SW480 (cell line): ENCODE measurements at places on chromosomes 3 and 15.
A peak's percentile ranks its signal among the peaks of the same experiment; 100 is the strongest.

DNA sequence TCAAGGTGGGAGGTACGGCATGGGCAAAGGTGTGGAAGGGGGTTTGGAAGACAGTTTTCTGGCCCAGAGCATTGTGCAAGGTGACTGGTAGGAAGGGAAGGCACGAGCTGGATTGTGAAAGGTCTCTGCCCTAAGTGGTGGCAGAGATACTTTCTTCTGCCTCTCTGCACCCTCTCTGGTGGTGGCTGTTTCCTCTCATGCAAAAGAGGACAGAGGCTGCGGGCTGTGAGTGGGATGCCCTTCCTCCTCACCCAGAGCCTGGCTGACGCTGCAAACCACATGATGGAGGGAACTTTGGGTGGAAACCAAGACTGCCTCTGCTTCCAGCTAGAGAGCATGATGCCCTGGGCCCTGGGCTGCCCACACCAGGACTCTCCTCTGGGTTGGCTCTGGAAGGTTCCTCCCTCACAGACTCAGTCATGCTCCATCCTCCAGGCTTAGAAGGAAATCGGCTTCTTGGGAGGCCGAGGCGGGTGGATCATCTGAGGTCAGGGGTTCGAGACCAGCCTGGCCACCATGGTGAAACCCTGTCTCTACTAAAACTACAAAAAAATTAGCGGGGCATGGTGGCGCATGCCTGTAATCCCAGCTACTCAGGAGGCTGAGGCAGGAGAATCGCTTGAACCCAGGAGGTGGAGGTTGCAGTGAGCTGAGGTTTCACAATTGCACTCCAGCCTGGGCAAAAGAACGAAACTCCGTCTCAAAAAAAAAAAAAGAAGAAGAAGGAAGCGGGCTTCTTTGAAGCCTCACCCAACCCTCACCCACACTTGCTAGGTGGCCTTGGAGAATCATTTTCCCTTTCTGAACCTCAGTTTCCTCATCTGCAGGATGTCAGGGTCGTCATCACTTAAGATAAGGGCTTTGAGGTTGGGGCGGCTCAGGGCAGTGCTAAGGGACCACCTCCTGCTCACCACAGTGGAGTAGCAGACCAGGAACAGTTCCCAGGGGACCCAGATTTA lies 8.3 kb downstream of the PSTPIP1 start:
- DNase-seq: no peak

DNA sequence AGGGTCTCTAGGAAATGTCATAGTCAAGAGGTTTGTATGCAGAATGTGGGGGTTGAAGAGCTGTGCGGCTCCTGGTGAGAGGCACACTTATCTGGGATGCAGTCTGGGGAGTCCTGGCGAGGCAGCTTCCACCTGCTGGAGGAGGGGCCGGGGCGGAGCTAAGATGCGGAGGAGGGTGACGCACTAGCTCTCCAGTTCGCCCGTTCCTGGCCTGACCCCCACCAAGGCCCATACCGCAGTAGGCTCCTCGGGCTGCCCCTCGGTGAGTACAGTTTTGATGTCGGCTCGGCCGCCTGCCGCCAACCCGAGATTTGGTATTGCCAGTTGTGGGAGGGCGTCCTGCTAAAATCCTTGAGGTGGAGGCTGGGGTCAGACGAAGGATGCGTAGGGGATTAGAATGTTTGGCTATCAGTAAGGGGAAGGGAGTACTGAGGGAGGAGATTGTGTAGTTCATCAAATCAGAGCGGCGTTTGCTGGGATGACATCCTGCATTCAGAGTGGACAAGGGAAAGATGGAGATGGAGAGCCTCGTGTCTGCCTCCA lies at the start of gene SCG5:
SCG5 (plus strand) TSS at position 194 of the 543 bp plus-strand sequence. CDS start 1,883 bp downstream, outside the sequence.
- no peak for DNase-seq

GRCh38 chr3:120459196-120459595 lies 8.4 kb upstream of the FSTL1 start:
- DNase-seq: no peak

DNA sequence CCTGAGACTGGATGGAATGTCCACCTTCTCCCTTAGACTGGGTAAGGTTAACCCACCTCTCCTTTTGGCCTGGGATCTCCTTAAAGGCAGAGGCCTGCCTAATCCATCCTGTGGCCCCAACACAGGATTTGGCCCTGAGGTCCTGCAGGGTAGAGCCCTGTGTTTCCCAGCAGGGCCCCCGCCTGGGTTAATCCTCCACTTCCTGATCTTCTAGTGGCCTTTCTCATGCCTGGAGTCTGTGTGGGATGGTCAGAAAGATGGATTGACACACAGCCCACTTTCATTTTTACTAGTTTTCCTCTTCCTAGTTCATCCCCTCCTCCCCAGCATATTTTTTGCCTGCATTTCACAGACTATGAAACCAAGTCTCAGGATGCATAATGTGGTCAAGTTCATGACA lies 48.9 kb upstream of the SLC6A6 start:
- DNase-seq: no peak

GRCh38 chr3:42214064-42214463 lies 51.9 kb downstream of the CCK start:
- DNase-seq: no peak

DNA sequence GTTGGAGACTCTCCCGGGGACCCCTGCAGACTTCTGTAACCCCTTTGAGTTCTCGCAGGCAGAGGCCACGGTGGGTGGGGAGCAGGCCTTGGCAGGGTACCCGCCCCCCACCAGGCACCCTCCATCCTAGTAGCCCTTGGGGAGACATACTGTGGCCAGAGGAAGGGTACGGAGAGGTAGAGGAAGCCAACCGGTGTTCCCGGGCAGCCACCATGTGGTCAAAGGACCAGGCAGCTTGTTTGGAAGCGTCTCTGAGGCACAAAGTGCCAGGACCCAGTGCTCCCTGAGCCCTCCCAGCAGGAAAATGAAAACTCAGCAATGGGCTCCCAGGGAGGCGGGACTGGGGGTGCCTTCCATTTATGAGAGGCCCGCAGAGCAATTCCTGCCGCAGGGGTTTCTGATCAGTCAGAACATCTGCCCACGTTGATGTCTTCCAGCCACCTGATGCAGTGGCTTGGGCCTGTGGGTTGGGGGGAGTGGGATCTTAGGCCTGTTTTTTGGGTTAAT lies 53.0 kb upstream of the CGNL1 start:
- no peak for DNase-seq

DNA sequence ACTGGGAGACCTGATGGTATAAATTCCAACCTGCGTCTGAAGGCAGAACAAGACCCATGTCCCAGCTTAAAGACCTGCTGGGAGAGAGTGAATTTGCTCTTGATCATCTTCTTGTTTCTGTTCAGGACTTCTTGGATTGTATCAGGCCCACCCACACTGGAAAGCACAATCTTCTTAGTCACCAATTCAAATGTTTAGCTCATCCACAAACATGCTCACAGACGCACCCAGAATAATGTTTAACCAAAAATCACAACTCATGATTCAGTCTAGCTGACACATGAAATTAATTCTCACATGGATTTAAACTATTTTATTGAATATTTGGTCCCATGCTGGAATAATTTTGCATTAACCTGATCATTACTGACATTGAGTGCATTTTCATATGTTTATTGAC lies 37.8 kb upstream of the GOLGA6L2 start:
- DNase-seq: no peak

DNA sequence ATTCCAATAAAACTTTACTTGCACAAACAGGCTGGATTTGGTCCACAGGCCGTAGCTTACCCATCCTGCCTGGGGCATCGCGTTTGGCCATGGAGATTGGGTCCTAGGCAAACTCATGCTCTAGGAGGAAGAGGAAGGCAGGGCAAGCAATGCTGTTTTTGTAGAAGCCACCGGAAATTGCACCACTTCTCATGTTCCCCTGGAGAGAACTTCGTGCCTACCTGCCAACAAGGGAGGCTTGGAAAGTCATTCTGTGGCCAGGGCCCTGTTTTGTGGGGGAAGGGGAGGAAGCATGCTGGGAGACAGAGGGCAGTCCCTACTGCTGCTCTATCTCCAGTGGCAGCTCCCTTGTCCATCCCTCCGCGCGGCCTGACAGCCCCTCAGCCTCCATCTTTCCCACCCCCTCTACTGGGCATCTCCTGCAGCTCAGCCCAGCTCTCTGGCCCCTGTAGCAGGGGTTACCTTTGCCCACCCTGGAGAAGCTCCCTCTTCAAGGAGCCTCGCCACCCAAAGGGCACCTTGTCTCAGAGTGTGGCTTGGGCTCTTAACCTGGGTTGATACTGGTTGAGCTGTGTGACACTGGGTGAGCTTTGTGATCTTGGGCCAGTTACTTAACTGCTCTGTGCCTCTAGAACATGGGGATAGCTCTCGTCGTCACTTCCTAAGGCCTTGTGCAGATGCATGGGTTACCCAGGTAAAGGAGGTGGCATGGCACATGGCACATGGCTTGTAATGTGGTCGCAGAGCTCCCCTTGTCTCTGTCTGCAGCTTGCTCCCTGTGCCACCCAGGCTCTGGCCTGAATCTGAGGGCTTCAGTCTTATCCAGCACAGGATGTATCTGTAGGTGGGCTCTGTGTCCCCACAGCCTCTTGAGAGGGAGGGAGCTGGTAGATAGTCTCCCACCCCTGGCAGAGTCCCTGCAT lies 6.1 kb downstream of the ABTB1 start:
- no peak for DNase-seq

DNA sequence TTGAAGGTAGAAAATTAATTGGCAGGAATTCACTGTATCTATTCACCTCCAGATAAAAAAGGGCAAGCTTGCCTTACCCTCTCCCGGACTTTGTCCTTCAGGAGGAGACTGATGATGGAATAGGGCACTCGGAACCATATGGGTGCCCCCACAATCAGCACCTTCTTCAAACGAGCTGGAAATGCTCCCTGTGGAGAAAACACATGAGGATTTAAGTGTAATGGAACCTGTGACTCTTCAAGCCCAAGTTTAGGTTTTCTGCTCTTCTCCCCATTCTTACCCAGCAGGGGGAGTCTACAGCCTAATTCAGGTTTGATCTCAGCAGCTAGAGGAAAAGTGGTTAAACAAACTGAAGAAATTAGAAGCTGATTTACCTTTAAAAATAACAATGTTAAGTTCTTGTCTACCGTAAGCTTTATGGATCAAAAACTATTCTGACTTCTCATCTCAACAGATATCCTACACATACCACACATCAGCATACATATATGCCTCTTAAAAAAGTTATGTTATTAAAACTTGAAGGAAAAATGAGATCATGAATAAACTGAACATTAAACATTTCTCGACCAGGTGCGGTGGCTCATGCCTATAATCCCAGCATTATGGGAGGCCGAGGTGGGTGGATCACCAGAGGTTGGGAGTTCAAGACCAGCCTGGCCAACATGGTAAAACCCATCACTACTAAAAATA lies 57.5 kb upstream of the SIN3A start:
- DNase-seq: peak; percentile 28

DNA sequence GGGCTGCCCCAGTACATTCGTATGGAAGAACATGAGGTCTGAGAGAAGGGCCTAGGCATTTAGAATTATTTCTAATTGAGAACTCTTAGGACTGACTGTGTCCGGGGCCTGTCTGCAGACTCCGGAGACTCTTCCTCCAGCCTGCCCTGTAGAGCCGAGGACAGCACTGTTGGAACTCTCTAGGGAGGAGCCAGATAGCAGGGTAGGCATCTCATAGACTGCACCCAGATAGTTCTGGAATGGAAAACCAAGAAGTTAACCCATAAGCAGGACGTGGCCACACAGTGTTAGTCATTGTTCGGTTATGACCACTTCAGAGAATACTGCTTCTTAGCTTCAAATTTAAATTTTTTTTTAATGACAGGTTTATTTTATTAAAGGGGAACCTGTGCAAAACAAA lies 59.5 kb downstream of the SNRK start:
- DNase-seq: no peak

- DNase-seq: no peak
Measured at GRCh38 chr15:101393172-101393571, 96.3 kb downstream of the PCSK6 start.

GRCh38 chr15:81887912-81888311 lies 157.9 kb downstream of the MEX3B start:
- DNase-seq: no peak

- DNase-seq: no peak
Measured at GRCh38 chr15:101062471-101063171, 143.5 kb downstream of the LRRK1 start.

- DNase-seq: no peak
Measured at GRCh38 chr3:56724676-56725075, 41.6 kb upstream of the TASOR start.

DNA sequence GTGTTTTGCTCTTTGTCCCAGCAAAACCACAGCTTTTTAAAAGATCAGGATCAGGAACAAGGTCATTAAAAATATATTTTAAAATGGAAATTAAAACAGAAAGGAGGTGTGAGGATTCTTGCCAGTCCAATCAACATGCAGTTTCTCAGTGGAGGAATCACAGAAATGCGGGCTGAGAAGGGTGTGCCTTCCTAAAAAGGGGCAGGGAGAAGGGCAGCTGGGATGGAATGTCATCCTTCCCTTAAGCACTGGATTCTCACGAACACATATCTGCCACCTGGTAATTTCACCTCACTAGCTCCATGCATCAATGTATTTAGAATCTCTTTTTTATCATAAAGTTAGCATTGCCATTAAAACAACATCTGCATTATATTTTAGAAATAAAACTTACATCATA lies 21.4 kb downstream of the ABI3BP start:
- DNase-seq: no peak

DNA sequence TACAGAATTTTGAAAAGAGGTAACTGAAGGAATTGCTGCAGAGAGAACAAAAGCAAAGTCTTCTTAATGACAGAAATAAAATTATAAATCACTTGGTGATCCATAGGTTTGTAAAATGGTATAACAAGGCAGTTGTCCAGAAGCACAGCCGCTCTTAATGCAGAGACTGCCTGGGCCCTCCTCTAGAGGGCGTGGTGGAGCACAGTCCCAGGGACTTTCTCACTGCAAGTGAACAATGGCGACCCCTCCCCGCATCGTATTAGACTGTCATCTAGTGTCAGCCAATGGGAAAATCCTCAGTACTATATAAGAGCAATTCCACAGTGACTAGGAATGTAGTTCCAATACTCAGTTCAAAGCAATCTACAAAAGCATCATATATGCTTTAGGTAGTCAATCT lies 26.4 kb upstream of the ZBED2 start:
- no peak for DNase-seq

GRCh38 chr3:193559100-193559499 lies 4.4 kb upstream of the ATP13A4 start:
- no peak for DNase-seq

- DNase-seq: no peak
Measured at GRCh38 chr15:73723191-73723590, 30.0 kb downstream of the INSYN1 start.

GRCh38 chr3:118272991-118273390 lies 761.7 kb downstream of the IGSF11 start:
- DNase-seq: no peak

- no peak for DNase-seq
Measured at GRCh38 chr3:118480101-118480860, 554.4 kb downstream of the IGSF11 start.

DNA sequence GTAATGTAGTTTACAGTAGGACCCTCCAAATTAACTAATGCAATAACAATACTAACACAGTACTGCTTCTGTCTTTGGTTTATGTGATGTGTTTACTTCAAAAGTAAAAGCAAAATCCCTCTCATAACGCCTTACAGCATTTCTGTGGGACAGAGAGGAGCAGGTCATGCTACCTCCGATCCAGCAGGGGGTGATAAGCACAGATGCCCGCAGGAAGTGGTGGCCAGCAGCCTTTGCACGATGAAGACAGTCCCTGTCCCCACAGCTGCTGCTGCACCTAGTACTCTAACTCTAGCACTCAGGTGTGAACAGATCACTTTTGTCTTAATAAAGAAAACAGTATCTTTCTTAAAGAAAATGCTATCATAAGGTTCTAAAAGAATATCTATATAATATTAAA lies 38.3 kb downstream of the ANO10 start:
- no peak for DNase-seq

GRCh38 chr3:180277041-180277440 lies 240.3 kb upstream of the PEX5L start:
- DNase-seq: peak; percentile 2

GRCh38 chr3:173617490-173617889 lies 219.9 kb downstream of the NLGN1 start:
- no peak for DNase-seq
